ENCODE measurements at places on chromosomes 4 and X.
A peak's percentile ranks its signal among the peaks of the same experiment; 100 is the strongest.

DNA sequence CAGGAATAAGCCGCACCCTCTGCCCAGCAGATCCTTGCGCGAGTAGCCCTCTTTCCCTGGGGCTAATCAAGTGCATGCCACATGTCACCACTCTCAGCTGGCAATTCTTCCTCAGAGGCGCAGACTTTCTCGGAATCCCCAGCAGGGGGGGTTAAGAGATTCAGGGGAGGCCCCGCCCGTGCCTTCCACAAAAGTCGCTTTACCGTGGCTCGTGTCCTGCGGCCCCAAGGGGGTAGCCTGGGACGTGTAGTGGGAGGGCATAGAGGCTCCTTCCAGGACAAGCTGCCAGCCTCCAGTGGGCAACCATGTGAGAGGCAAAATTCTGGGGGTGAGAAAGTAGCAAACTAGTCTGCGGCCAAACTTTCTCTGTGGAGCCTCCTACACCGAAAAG lies 652 bp downstream of the SRPX start:
- peak; percentile 38 for DNase-seq

DNA sequence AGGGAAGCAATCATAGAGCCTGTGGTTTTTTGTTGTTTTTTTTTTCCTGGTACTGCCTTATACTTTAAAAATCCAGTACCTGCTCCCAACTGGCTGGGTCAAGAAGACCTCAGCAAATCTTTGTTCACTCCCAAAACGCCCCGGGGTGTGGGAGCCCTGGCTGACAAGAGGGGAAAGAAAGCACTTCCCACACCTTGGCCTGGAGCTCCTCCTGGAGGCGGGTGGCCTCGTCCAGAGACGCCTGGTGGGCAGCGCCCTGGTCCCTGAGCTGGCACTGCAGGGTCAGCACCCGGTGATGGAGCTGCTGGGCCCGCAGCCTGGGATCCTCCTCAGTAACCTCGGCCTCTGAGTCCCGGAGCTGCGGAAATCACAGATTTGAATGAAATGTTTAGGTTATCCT lies 38.2 kb downstream of the C4orf50 start:
- DNase-seq: no peak

DNA sequence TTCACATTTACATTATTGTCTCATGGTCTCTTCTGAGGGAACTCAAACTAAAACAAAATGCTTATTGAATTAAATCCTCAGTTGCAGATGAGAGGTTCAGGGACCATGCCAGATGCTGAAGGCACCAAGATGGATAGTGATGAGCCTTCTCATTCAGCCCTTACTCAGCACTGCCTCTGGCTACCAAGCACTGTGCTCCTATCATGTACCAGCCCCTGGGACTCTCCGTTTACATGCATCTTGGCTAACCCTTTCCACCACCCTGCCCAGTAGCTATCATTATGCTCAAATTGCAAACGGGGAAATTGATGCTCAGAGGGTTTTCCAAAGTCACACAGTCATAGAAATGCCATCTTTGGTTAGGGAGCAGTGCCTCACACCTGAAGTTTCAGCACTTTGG lies 22.6 kb upstream of the TMEM184C start:
- DNase-seq: no peak

DNA sequence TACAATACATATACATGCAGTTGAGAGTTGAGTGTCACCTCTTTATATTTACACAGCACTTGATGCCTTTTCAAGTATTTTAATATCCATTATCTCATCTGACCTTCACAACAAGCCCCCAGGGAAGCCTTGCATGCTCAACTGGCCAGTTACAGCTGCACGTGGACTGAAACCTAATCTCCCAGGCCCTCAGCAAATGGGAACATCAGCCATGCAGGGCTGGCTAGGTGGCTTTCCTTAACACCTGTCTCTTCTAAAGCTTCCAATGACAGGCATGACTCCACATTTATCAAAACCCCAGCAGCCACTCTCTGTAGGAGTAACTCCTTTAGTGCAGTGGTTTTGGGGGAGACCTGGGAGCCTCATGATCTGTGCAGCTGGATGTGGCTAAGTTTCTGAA lies 56.4 kb downstream of the PHKA2 start:
- no peak for DNase-seq

All from epithelial cell of esophagus (primary cell).